ENCODE measurements at places on chromosomes 2 and 18.

GRCh38 chr2:102736110-102736409 lies 25.8 kb upstream of the TMEM182 start:
- no peaks in the 10 kb centered on the region for H3K27me3 ChIP-seq
- peak overlapping the region; percentile 91 for H3K4me3 ChIP-seq
- peak overlapping the region; percentile 84 for H3K27ac ChIP-seq
- peaks cover 31% of the 10 kb centered on the region for H3K4me1 ChIP-seq
- DNase-seq: no peak

GRCh38 chr2:289362-290089 lies 1.6 kb upstream of the ALKAL2 start:
- H3K4me1 ChIP-seq: peaks cover 8% of the 10 kb centered on the region
- peak overlapping the region; percentile 67 for H3K4me3 ChIP-seq
- no peak for DNase-seq
- peaks cover 43% of the 10 kb centered on the region for H3K27me3 ChIP-seq
- H3K27ac ChIP-seq: no peak overlapping the region
- H3K36me3 ChIP-seq: no peaks in the 10 kb centered on the region

DNA sequence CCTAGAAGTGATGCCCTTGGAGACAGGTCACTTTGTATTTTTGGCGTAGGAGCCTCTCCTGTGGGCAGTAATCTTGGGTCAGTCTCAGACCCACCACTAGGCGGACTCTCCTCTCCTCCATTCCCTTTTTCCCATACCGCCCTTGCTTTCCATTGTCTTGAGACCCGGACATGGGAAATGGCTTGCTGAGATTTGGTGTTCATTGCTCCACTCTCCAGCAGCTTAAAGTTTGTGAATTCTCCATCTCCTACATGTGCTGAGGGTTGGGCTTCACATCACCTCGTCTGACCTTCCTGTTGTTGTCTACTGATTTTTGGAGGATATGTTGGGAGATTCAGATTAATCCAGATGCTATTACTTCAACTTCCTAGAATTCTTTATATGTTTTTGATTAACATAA lies 159.2 kb upstream of the RAB12 start:
- H3K36me3 ChIP-seq: no peaks in the 10 kb centered on the region
- no peak overlapping the region for H3K27ac ChIP-seq
- peaks cover 5% of the 10 kb centered on the region for H3K27me3 ChIP-seq
- no peaks in the 10 kb centered on the region for H3K4me1 ChIP-seq
- DNase-seq: no peak

GRCh38 chr2:217615171-217615570 lies 387.6 kb downstream of the TNS1 start:
- no peaks in the 10 kb centered on the region for H3K27me3 ChIP-seq
- H3K4me3 ChIP-seq: no peak overlapping the region
- H3K4me1 ChIP-seq: peaks cover 24% of the 10 kb centered on the region
- no peak for DNase-seq

Measured in activated naive CD8-positive, alpha-beta T cell treated with anti-CD3 and anti-CD28 coated beads, Interleukin-2, amount 50 U/mL, for 24 hours (primary cell).